ENCODE measurements at places on chromosomes 7 and 10.

DNA sequence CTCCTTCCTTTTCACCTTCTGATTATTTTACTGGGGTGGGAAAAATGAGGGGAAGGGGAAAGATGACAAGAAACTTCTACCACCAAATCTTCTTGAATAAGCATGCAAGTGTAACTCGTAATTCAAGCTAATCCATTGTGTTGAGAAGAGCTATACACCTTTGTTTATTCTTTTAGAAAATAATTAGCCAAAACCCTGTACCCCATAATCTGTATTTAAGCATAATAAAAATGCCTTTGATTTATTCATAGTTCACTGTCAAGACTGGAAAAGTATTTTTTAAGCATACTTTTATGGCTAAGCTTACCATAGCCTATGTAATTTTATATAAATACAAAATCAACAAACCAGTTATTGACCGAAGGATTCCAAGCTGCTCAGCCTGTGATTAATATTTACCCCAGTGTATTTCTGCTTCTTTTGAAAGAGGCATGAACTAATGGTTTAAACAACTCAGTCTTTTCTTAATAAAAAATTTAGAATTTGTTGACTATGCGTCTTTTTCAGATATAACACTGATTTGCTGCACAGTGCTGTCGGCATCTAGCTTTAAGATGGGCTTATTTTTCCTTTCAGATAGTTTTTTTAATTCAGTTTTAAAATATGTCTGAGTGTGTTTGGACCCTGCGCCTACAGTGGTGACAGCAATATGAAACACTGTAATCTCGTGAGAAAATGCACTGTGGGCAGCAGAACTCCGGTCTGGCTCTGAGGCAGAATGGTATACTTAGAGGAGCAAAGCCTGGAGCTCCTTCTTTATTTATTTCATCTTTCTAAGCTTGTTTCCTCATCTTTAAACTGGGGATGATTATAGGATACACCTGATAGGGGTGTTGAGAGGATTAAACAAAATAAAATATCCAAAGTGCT, 238.8 kb upstream of the LRGUK start:
- ATAC-seq, result no peak

GRCh38 chr7:1229202-1229947, 3.3 kb upstream of the UNCX start:
- ATAC-seq, result no peak

DNA sequence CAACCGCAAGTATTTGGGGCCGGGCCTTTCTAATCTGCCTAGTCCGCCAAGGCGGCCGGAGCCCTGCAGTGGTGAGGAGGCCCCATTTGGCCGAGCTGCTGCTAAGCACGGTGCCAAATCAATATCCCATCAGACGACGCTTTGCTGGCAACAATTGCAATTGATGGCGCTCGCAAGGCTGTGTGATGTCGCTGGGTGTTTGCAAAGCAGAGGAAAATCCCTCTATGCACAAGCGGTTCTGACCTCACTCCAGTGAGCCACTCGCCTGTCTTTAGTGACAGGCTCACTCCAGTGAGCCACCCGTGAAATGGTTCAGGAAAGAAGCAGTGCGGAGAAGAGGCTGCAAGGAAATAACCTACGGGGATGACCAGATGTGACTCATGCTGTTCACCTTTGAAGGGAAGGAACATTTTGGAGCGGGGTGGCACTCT, 18.3 kb upstream of the PDE1C start:
- no peak for ATAC-seq

- no peak for ATAC-seq
Measured at GRCh38 chr7:31120800-31121513, 68.8 kb downstream of the ADCYAP1R1 start.

DNA sequence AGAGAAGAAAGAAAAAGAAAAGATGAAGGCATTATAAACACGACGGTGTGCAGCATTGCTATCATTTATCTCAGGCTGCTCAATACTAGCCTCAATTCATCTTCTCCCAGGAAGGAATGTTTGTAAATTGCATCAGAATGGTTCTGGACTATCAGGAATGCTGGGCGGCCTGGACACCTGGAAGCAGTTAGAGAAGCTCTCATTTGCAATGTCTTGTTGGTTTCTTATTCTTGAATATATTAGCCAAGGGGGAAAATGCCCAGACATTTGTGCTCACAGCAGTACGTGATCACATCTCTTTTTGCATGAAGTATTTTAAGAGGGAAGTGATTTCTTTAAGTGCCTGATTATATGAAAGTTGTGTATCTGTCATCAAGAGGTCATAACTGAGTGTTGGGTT, 85.6 kb upstream of the IMMP2L start:
- ATAC-seq, result no peak

- ATAC-seq, result no peak
Measured at GRCh38 chr7:111997546-111997945, 208.7 kb downstream of the DOCK4 start.

GRCh38 chr10:17064435-17064834, 65.2 kb downstream of the CUBN start:
- ATAC-seq, result no peak

DNA sequence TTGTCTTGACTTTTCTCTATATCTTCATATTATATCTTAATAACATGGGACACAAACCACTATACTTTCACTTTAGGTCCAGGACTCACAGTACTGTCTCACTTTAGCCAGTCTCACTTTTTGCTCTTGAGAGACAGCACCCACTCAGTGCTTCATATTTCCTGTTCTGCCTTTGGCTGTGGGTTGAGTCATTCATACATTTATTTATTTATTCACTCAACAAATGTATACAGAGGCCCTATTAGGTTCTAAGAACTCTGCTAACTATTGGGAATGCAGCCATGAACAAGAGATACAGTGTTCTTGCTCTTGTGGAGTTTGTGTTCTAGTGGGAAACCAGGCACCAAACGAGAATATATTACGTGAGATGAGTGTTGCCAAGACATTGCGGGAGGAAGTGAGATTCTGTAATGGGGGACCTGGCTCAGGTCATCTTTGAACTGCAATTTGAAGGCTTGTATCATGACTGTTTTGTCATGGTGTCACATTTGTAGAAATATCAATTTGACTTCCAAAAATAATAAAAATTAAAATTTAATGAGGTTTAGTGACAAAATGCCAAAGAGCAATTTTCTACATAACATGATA, 190.1 kb downstream of the SDHAF3 start:
- ATAC-seq, result no peak

DNA sequence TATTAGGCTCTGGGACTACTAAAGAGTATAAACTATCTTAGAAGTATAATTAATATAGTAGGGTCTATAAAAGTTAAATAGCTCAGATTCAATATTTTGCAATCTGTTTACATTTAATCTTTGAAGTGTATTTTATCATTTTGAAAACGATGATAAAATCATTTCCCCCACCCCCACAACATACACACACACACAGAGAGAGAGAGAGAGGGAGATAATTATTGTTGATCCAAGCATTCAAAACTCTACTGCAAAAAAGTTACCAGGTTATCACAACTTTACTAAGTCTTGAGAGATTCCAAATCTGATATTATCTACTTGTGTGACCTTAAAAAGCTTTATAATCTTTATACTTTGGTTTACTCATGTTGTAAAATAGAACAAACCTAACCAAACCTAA, 14.0 kb downstream of the ZNF800 start:
- no peak for ATAC-seq

GRCh38 chr7:1663223-1663622, 6.9 kb upstream of the ELFN1 start:
- no peak for ATAC-seq

- ATAC-seq, result no peak
Measured at GRCh38 chr7:108413782-108414492, 42.3 kb downstream of the NRCAM start.

DNA sequence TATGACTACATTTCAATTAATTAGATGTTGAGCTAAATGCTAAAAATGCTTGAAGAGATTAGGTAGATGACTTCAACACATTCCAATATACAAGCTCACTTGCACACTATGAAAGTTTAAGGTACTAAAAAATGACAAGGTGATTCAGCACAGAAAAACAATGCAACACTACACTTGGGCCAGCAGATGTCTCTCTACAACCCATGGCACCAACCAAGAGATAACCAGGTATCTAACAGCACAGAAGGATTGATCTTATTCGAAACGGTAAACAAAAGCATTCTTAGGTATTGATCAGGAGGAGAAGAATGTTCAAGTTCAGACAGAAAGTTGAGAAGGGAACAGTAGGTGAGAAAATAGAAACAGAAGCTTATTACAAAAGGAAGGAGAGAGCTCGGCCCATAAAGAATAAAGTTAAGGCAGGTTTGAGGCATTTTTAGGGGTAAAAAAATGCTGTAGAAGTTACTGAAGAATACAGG, 248.2 kb upstream of the KLF14 start:
- ATAC-seq, result peak; percentile 76

GRCh38 chr7:47685712-47686376, 103.9 kb upstream of the TNS3 start:
- ATAC-seq, result no peak

DNA sequence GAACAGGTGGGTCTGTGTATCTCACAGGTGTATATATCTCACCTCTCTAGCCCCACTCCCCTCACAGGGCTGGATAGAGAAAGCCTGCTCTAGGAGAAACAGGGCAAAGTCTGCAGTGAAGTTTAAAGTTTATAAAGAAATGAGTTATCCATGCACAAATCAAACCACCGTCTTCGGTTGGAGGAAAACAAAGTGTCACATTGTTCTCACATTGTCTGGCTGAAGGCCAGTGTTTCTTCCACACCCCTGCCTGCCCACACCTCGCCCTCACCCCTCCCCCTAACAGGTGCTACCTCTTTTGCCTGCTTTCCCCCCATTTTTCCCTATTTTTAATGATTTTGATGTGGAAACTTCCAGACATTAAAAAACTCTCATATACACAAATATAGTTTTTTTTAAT, 25.8 kb downstream of the AQP1 start:
- ATAC-seq, result no peak

DNA sequence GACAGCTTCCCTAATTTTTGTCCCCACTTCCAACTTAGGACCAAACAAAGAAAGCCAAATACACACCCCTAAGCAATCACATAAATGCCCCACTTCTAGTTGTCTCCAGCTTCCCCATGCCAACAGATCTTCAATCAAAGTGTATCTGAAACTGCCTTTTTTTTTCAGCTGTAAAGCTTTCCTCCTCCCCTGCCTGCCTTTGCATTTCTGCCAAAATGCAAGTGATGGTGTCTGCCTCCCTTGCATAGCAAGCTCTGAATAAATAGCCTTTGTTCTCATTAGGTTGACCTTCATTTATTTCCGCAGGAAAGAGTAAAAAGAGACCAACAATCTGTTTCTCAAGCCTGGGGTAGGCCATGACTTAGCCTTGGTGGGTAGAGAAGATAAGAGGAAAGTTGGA, 459.4 kb downstream of the GPAM start:
- no peak for ATAC-seq

GRCh38 chr10:17981766-17982380, 30.2 kb downstream of the SLC39A12 start:
- ATAC-seq, result no peak

GRCh38 chr10:132364594-132364970, 32.4 kb upstream of the PWWP2B start:
- no peak for ATAC-seq

Data from activated CD4-positive, CD25-positive, alpha-beta regulatory T cell treated with anti-CD3 and anti-CD28 coated beads, Interleukin-2, amount 50 U/mL, for 24 hours (primary cell).